ENCODE measurements at places on chromosomes 2 and 18.

DNA sequence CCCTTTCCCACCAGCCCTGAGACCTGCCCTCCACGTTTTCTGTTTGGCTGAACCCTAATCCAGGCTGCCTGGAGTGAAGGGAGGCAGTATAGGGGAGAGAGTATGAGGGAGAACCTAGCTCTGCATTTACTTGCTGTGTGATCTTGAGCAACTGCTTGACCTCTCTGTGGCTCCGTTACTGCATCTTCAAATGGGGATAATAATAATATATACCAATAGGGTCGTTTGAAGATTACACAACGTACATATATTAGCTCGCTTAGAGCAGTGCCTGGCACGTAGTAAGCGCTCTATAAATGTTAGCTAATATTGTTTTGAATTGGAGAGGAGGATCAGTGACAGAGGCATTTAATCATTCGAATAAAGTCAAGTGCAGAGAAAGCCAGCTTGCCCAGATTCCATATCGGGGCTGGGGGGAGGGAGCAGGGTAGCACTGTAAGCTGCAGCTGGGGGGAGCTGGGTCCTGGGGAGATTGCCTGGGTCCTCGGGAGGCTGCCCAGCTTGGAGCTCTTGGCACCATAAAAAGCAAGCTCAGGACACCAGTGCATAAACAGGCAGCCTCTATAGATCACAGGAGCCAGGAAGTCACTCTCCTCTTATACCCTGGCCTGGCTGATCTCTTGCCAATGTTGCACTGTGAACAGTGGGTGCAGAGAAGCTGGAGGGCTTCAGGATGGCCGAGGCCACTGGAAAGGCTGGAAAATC lies 19.1 kb downstream of the KCNK3 start:
- no peak for DNase-seq

DNA sequence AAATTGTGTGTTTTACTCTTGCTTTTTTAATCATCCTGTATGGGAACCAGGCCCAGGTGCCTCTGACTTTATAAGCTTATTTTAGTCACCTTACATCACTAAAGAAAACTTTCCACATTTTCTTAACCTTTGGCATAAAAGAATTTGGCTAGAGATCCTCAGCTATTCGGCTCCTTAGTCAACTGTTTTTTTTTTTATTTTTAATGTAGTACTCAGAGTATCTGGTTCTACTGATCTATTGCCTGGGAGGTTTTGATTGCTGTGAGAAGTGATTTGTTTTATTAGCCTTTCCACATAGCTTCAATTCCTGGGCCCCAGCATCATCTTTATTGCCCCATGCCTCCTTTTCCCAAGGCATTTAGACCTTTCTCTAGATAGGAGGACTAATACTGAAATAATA lies 121.0 kb downstream of the MYO1B start:
- DNase-seq, result no peak

- no peak for DNase-seq
These were observed 86.6 kb downstream of the DTNB start for GRCh38 chr2:25586726-25587144.

- DNase-seq, result no peak
These were observed 280.9 kb upstream of the CDH2 start for GRCh38 chr18:28457784-28458183.

GRCh38 chr2:131521961-131522781 lies 5.5 kb upstream of the CCDC74A start:
- DNase-seq, result no peak

GRCh38 chr2:219369447-219369861 lies 18.3 kb downstream of the DNPEP start:
- no peak for DNase-seq

- no peak for DNase-seq
These were observed 75.5 kb downstream of the DTNB start for GRCh38 chr2:25597881-25598280.

- DNase-seq, result no peak
These were observed 12.4 kb downstream of the NIF3L1 start for GRCh38 chr2:200901459-200902072.

DNA sequence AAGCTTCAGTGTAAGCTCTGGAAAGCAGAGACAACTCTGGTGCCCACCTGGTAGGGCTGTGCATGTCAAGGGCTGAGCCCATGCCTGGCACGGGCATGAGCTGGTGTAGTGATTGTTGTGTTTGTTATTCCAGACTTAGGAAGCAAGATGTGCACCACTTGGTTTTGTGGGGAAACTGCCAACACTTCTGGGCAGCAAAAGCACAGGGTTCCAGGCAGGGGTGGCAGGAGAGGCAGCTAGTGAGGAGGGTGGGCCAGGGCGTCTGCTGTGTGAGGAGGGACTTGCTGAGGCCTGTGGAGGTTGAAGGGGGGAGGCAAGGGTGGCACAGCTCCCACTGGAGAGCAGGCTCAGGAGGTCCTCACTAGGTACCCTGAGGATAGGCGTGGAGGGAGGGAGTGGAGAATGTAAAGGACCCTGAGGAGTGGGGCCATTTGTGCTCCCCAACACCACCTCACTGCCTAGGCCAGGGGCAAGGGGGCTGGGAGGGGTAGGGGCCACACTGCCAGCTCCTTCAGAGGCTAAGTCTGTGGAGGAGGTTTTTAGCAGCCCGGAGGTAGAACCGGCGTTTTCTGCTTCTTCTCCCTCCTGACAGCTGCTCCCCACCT lies 104.0 kb upstream of the POU3F3 start:
- DNase-seq, result no peak

GRCh38 chr2:228653884-228654283 lies 472.4 kb upstream of the SPHKAP start:
- no peak for DNase-seq

GRCh38 chr2:152481881-152482583 lies 147.1 kb downstream of the FMNL2 start:
- no peak for DNase-seq

DNA sequence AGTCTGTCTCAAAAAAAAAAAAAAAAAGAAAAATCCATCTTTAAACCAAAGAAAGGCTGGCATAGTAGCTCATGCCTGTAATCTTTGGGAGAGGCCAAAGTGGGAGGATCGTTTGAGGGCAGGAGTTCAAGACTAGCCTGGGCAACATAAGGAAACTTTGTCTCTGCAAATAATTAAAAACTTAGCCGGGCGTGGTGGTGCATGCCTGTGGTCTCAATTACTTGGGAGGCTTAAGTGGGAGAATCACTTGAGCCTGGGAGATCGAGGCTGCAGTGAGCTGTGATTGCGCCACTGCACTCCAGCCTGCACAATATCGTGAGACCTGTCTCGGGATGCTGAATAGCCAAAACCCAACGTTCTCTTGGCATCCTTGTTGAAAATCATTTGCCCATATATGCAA lies 6.1 kb downstream of the CNOT11 start:
- no peak for DNase-seq

GRCh38 chr2:88221365-88221942 lies 51.3 kb downstream of the THNSL2 start:
- no peak for DNase-seq

- DNase-seq, result no peak
These were observed 10.1 kb upstream of the IFIH1 start for GRCh38 chr2:162328424-162329157.

GRCh38 chr2:236306825-236307540 lies 42.8 kb upstream of the ASB18 start:
- no peak for DNase-seq

DNA sequence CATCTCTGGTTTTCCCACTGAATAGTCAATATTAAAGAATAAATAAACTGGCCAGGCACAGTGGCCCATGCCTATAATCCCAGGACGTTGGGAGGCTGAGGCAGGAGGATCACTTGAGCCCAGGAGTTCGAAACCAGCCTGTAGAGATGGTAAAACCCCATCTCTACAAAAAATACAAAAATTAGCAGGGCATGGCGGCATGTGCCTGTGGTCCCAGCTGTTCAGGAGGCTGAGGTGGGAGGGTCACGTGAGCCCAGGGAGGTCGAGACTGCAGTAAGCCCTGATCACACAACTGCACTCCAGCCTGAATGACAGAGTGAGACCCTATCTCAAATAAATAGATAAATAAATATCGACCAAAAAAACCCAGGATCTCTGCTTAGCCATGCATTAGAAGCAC lies 50.2 kb upstream of the BIN1 start:
- DNase-seq, result no peak

DNA sequence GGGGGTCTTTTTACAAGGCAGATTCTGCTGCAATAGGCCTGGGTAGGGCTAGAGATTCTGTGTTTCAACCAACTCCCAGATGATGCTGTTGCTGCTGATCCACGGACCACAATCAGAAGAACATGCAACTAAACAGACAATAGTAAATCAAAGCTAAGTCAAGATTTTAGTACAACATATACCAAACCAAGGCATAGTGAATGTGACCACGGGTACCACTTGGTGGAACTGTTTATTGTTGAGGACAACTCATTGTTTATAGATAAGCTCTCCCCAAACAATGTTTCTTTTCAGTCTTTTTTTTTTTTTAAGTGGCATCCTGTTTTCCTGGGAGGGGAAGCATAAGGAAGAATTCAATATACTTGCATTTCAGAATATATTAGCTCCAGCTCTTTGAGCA lies 36.0 kb upstream of the DARS1 start:
- no peak for DNase-seq

DNA sequence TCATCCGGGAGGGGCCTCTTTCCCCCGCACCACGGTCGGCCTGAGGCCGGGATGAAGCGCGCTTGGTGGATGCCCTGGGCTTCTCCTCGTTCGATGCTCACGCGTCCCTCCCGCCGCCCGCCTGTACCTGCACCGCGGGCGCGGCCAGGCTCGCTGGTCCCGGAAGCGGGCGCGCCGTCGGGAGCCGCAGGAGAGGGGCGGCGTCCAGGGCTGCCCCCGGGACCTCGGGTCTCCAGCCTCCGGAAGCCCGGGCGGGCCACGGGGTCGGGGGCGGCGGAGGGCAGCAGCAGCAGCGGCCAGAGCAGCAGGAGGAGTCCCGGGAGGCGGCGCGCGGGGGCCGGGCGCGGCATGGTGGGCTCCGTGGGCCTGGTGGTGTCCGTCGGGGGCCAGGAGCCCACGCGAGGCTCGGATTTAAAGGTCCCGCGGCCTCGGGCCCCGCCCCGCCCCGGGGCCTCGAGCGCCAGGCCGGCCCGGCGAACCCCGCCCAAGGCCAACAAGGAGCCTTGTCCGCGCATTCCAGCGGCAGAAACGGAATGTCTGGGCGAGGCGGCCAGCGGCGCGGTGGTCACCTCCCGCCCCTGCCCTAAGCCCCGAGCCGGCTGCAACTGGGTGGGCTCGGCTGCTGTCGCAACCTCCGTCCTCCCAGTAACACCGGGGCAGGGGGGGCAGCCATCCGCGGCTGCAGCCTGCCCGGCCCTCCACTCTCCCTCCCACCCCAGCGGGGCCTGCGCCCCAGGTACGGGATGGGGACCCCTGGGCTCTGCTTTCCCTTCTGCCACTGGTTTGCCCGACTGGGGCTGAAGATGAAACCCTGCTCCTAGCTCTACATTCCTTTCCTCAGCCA lies at the start of gene MATN3:
Gene MATN3 (minus strand): TSS at position 387 of the 844 bp plus-strand sequence. CDS start 37 bp downstream, at position 350.
- no peak for DNase-seq

GRCh38 chr2:194696690-194697089 lies 960.3 kb upstream of the SLC39A10 start:
- no peak for DNase-seq

GRCh38 chr2:45984896-45985473 lies 312.2 kb upstream of the EPAS1 start:
- DNase-seq, result no peak

GRCh38 chr2:34601561-34601960 lies 1002.5 kb upstream of the FAM98A start:
- DNase-seq, result no peak

DNA sequence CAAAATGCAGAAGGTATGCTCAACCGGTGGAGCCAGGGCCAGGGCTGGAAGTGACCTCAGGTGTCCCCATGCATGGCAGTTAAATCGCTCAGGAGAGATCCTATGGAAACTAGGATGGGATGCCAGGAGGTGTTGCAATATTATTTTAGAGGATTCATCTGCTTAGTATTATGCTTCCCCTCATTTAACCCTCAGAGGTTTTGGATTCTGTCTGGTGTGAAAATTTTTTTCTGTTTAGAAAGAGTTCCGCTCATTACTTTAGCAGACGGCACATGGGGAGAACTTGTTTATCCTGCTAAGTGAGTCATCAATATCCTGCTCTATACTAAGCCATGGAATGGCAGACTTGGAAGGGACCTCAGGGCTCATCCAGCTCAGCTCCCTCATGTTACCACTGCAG lies 42.5 kb downstream of the TRIB2 start:
- DNase-seq, result no peak

- DNase-seq, result no peak
These were observed 11.3 kb upstream of the GBX2 start for GRCh38 chr2:236179236-236180075.

GRCh38 chr2:151627353-151627752 lies 106.9 kb downstream of the NEB start:
- no peak for DNase-seq

DNA sequence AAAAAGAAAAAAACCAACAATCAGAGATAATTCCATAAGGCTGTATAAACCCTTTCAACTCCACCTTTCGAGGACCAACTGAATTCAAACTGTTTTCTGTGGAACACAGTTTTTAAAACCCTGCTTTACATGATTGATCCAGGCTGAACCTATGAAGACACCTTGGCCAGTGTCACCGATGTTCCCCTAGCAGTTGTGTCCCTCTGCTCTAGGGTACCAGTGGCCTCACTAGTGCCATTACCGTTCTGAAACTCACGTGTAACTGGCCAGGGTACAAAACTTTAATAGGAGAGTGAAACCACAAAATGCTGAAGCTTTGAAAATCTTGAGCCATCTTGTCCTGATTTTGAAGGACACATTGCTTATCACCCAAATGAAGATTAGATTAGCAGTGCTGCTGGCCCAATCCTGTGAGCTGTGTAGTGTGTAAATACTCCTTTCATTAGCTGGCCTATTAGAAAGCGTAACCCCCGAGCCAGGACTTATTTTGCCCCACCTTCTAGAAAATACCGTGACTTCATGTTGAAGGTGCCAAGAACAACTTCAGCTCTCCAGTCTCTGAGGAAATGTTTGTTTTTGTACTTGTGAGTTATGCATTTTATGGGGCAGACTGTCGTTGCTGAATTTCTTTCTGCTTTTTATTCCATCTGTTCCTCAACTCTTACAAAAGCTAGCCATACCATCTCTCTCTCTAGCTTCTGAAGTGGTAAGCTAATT lies 147.8 kb upstream of the MAP3K20 start:
- no peak for DNase-seq

DNA sequence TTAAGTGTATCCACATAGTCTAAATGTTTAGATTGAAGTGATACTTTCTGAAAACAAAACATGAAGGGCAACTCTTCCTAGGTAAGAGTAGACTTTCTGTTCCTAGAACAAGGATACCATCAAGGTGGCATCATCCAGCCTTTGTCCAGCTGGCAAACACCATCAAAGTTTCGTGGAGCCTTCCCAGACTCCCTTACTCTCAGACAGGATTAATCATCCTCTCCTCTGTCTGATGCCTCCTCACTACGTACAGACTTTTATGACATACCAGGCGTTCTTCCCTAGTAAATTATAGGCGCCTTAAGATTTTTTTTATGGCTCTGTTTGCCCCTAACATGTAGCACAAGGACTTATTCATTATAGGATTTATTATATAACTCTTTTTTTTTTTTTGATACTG lies 29.4 kb upstream of the ASNSD1 start:
- DNase-seq, result no peak
